ENCODE measurements at places on chromosomes 2 and 18.
A peak's percentile ranks its signal among the peaks of the same experiment; 100 is the strongest.

GRCh38 chr18:12838178-12838634 is 45.8 kb downstream of the PTPN2 start:
- H3K27ac ChIP-seq = peak overlapping the region; percentile 80
- H3K4me1 ChIP-seq = peaks cover 59% of the 10 kb centered on the region
- DNase-seq = peak; percentile 59
- H3K4me3 ChIP-seq = no peak overlapping the region
- H3K27me3 ChIP-seq = no peaks in the 10 kb centered on the region
- H3K36me3 ChIP-seq = peaks cover 60% of the 10 kb centered on the region

DNA sequence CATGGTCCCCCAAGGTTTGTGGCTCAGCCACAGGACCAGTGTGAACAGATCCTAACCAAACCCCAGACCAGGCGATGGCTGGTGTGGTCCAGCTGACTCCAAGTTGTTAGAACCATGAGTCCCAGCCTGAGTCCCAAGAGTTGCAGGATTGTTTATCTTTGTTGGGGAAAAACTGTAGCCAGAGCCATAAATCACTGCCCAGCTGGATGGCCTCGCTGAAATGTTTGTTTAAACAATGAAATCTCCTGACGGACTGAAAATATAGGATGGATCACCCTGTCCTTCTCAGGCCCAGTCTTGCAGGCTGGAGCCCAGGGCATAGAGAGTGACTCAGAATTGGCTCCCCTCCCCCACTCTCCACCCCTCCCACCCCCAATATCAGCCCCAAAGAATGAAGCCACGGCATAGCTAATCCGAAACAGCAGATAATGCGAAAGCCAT is 36.4 kb downstream of the PKDCC start:
- H3K36me3 ChIP-seq = no peaks in the 10 kb centered on the region
- no peaks in the 10 kb centered on the region for H3K4me1 ChIP-seq
- no peak for DNase-seq
- no peaks in the 10 kb centered on the region for H3K27me3 ChIP-seq
- H3K27ac ChIP-seq = no peak overlapping the region

DNA sequence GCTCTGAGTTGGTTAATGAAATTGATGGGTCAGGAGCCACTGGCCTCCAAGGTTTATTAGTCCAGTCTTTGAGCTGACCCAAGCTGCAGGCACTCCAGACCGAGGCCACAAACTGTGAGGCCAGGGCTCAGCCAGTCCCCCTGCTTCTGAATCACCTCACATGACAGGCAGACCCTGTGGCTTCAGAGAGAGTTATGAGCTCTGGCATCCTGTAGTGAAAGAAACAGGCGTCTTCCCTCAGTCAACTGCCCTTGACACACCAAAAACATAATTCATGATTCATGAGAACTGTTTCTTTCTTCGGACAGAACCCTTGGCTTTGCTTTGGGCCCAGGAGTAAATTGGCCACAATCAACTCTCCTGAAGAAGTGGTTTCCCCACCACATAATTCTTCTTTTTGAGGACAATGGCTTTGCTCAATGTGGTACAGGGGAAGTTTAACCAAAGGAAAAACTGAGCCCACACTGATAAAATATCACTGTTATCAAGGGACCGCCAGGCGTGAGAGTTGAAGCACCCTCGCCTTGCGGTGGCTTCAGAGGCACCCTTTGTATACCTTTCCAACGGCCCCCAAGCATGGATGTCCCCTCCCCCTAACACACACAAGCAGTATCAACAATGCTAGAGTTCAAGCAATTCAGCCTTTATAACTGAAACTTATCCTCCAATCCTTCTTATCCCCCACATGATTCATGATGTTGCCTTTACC is 226.9 kb downstream of the CYRIA start:
- no peaks in the 10 kb centered on the region for H3K27me3 ChIP-seq
- no peak overlapping the region for H3K4me3 ChIP-seq
- no peak overlapping the region for H3K27ac ChIP-seq

GRCh38 chr2:88709181-88709631 is 17.7 kb downstream of the RPIA start:
- no peak overlapping the region for H3K4me3 ChIP-seq
- H3K4me1 ChIP-seq = no peaks in the 10 kb centered on the region
- H3K27me3 ChIP-seq = no peaks in the 10 kb centered on the region
- DNase-seq = no peak
- no peak overlapping the region for H3K27ac ChIP-seq

DNA sequence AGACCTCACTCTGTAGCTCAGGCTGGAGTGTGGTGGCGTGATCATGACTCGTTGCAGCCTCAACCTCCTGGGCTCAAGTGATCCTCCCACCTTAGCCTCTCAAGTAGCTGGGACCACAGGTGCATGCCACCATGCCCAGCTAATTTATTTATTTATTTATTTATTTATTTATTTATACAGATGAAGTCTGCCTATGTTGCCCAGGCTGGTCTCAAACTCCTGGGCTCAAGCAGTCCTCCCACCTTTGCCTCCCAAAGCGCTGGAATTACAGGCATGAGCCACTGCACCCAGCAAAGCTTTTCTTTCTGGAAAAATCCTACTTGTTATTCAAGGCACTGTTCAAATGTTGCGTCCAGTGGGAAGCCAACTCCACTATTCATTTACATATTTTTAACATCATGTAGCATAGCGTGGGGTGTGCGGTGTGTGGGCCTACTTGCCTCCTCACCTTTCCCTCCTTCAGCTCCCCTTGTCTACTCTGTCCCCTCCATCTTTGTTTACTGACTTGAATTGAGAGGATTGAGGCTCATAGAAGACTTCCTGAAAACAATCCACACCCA is 6.8 kb upstream of the RHOB start:
- no peak overlapping the region for H3K4me3 ChIP-seq
- no peaks in the 10 kb centered on the region for H3K36me3 ChIP-seq
- no peaks in the 10 kb centered on the region for H3K4me1 ChIP-seq
- DNase-seq = no peak
- H3K27me3 ChIP-seq = no peaks in the 10 kb centered on the region

- DNase-seq = no peak
- no peaks in the 10 kb centered on the region for H3K36me3 ChIP-seq
- no peaks in the 10 kb centered on the region for H3K4me1 ChIP-seq
- H3K27ac ChIP-seq = no peak overlapping the region
- H3K27me3 ChIP-seq = no peaks in the 10 kb centered on the region
- H3K4me3 ChIP-seq = no peak overlapping the region
Measured at GRCh38 chr2:30293303-30293921, 62.1 kb downstream of the LBH start.

DNA sequence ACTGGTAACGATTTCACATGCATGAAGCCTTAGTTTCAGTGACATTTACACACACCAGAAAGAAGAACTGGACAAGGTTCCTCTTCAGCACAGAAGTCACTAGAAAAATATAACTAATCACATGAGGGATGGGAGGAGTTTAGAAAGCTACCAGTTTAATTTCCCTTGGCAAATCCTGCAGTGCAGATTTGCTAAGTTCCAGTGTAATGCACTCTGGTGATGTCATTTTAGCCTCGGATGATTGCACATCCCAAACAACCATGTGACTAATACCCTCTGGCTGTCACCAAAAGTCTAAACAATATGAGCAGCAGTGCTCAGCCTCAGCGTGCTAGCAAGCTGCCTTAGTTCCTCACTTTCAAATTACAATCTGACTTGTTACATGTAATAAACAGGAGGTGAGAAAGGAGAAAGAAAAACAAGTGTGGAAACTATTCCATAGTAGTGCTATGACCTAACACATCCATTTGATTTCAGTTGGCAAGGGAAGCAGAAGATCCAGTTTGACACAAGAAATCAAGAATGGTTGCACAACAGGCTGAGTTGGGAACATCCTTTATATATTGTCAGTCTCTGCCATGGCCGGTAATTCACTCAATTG is 35.3 kb upstream of the PPP1CB start:
- no peaks in the 10 kb centered on the region for H3K4me1 ChIP-seq
- no peaks in the 10 kb centered on the region for H3K36me3 ChIP-seq
- H3K27me3 ChIP-seq = peaks cover 3% of the 10 kb centered on the region
- DNase-seq = no peak
- H3K4me3 ChIP-seq = no peak overlapping the region
- no peak overlapping the region for H3K27ac ChIP-seq

- no peaks in the 10 kb centered on the region for H3K4me1 ChIP-seq
- no peak overlapping the region for H3K27ac ChIP-seq
- H3K36me3 ChIP-seq = no peaks in the 10 kb centered on the region
- H3K27me3 ChIP-seq = no peaks in the 10 kb centered on the region
Measured at GRCh38 chr2:123085484-123085883, 939.6 kb upstream of the CNTNAP5 start.

DNA sequence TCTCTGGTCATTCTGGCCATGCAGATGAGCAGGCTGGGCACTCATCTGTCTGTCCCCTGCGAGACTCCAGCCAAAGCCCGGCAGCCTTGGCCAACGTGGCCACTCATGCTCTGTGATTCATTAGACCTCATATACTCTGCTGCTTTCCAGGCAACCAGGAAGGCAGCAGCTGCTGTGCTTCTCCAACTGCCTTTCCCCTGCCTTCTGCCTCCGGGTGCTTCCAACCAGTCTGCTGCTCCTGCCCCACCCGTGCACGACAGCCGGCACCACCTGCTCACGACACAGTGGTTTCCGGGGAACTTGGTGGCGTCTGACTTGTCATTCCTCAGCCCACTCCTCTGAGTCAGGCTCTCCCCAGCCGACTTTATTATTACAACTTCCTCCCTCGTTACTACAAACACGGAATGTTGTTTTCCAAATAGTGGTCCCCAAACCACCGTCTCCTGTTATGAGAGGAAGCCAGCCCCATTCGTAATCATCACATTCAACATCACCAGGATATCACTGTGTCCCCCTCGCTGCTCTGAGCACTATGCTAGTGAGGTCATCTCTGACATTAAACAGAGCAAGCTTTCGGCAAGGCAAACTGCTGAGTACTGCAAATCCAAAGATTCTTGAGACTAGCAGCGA is 392.4 kb downstream of the ALK start:
- no peaks in the 10 kb centered on the region for H3K36me3 ChIP-seq
- no peak for DNase-seq
- H3K4me3 ChIP-seq = no peak overlapping the region
- H3K27ac ChIP-seq = no peak overlapping the region
- H3K4me1 ChIP-seq = no peaks in the 10 kb centered on the region
- peaks cover 21% of the 10 kb centered on the region for H3K27me3 ChIP-seq

Measured in DND-41 (cell line).